ENCODE measurements at places on chromosomes 1 and 21.
A peak's percentile ranks its signal among the peaks of the same experiment; 100 is the strongest.

GRCh38 chr1:192565946-192566345 lies 9.6 kb upstream of the RGS1 start:
- no peak for DNase-seq

DNA sequence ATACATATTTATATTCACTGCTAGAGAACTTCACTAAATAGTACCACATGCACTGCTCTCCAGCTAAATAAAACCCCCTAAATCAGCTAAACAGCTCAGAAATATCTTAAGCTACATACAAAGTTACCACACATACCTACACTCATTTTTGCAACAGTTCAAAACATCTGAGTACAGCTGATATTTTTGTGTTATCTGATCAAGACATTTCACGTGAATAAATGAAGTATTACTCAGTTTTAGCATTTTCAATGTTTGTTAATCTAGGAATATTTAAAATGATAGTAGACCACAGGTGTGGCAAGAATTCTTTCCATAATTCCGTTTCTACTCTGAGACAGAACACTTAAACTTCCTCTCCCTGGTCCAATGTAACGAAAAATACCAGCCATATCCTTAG lies 20.8 kb downstream of the EVI5 start:
- no peak for DNase-seq

DNA sequence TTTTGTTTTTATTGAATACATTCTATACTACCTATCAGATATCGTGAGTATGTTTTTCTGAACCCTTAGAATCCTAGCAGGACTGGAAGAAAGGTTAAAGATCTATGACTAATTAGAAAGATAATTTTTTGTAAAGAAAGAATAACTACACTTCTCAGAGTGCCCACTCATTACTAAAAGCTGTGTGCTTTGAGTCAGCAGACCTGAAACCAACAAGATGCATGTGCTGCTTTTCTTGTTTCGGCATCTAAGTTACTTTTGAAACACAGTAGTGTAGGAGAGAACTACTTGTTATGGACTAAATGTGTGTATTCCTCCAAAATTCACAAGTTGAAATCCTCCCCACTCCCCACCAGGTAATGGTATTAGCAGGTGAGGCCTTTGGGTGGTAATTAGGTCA lies 127.8 kb upstream of the ESRRG start:
- DNase-seq = no peak

DNA sequence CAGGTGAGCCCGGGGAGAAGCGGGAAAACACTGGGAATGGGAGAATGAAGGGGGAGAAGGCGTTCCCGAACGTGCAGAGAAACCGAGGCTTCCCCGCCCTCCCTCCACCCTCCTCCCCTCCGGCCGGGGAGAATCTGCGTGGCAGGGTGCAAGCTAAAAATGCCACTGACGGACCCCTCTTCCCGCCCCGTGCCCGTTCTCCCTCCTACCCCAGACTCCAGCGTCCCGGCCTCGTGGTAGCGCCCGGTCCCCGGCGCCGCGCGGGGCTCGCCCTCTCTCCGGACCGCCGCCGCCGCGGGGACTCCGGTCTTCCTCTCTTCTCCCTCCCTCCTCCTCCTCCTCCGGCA lies 81.6 kb upstream of the AK4 start:
- no peak for DNase-seq

DNA sequence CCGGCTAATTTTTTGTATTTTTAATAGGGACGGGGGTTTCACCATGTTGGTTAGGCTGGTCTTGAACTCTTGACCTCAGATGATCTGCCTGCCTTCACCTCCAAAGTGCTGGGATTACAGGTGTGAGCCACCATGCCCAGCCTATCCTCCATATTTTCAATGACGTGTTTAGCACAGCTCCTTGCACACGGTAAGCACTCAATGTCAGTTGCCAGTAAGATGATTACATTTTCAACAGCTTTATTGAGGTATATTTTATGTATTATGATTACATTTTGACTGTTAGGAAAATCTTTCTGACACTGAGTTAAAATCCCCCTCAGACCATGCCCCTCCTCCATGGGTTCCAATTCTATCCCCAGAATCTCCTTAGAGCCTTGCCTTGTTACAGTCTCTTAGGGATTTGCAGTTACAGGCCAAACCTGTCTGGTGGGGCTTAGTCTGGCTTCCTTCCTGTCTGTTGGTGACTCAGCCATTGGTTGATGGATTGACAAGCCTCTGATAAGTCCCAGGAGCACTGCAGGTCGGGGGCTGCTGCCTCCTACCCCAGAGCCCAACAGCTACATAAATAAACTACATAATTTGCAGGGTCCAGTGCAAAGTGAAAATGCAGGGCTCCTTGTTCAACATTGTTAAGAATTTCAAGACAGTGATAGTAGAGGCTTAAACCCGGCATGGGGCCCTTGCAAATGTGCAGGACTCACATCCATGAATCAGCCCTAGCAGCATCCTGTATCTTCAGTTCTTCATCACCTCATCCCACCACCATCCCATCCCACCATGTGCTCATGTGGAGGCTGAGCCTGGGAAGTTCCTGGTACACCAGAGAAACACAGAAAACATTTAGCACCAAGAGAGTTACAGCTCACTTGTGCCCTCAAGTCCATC lies 23.4 kb downstream of the COA7 start:
- no peak for DNase-seq

- DNase-seq = no peak
Observed at GRCh38 chr1:71041806-71042205, 5.8 kb downstream of the PTGER3 start.

- no peak for DNase-seq
Observed at GRCh38 chr1:163774978-163775620, 453.3 kb downstream of the NUF2 start.

DNA sequence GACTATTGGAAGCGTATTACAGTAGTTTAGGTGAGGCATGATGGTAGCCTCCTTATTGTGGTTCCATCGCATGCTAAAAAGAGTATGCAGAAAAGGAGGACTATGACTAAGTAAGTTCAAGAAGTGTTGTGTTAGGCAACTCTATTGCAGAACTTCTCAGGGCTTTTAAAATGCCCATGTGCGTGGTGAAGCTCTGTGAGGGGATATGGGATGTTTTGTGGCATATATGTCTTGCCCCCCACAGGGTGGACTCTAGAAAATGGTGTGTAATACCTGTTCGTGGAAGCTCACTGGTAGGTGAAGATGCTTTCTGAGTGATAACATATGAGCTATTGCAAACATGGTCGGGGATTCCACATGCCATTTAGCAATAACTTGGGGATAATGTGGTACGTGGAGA lies 31.7 kb downstream of the MAN1A2 start:
- DNase-seq = no peak

GRCh38 chr1:8404460-8405370 lies 86.8 kb downstream of the SLC45A1 start:
- no peak for DNase-seq

DNA sequence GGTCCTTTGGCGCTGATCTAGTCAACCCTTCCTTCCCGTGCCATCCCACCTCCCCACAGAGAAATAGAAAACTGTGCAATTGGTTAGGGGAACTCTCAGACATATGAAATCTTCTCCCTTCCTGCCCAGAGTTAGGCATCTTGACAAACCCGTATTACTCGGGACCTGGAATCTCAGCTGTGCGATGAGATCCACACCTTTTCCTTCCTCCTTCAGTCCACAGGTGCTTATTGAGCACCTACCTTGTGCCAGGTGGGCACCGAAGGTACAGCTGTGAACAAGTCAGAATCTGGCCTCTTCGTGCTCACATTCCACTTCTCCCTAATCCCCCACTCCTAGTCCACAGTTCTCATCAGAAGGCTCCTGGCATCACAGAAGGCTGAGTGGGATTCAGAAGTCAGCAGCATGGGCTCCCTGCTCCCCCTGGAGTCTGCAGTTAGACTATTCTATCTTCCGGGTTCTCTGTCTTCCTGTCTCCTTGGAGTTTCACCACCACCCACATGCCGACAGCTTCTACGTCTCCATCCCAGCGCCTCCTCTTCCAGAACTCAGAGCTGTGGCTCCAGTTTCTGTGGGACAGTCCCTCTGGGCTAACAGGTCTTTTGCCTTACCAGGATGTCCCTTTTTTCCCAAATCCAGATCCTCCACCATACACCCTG lies 23.0 kb downstream of the KNCN start:
- no peak for DNase-seq

- DNase-seq = no peak
Observed at GRCh38 chr1:214003233-214003632, 15.5 kb downstream of the PROX1 start.

GRCh38 chr1:217133958-217134856 lies 411.0 kb upstream of the ESRRG start:
- DNase-seq = no peak

GRCh38 chr1:89351597-89352311 lies 12.1 kb upstream of the GBP6 start:
- DNase-seq = no peak

GRCh38 chr1:241142493-241142892 lies 214.5 kb downstream of the RGS7 start:
- no peak for DNase-seq

GRCh38 chr1:241800640-241801039 lies 47.4 kb upstream of the EXO1 start:
- no peak for DNase-seq

DNA sequence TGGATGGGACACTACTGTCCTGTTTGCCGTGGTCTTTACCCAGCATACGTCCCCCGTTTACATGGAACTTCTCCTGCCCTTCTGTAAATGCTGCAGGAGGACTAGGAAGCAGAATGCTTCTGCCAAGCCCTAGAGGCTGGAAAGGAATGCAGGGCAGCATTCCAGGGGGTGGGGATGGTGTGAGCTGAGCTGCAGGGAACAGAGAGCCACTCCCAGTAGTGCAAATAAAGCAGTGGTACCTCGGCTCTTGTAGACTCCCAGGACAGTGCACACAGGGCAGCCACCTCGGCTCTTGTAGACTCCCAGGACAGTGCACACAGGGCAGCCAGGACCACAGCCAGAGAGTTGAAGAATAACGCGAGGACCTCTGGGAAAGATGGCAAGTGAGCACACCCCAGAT lies 35.4 kb downstream of the PTPRU start:
- no peak for DNase-seq

DNA sequence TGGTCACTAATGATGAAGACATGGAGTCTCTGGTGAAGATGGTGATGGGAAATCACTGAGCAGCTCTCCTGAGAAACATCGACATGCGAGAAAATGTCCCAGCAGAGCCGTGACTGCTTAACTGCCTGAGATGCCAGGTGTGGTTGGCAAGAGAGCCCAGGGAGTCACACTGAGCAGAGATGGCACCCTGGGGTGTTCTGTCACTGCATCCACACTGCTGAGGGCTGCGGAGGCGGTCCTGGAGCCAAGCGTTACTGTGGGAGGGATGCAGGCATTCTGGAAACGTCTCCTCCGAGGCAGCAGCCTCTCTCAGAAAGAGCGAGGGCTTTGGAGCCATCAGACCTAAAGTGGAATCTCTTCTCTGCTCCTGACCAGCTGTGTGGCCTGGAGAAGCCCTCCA lies 57.2 kb downstream of the EPHB2 start:
- no peak for DNase-seq

DNA sequence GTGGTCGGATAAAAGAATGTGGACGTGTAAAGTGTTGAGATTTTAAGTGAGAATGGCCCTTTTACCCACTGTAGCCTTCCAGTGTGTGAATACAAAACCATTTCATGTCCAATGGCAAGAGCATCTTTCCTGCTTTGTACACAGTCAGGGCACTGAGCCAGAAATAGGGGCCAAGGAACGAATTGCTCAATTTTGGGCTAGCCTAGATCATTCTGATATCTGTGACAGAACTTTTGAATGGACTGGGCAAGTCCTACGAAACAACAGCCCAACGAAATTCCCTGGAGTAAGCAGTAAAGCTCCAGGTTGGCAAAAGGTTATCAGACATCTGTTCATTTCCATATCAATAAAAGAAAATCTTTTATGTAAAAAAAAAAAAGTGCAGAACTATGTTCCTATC lies 5.5 kb downstream of the KIF26B start:
- DNase-seq = no peak

GRCh38 chr1:36513676-36514473 lies 31.2 kb upstream of the CSF3R start:
- no peak for DNase-seq

DNA sequence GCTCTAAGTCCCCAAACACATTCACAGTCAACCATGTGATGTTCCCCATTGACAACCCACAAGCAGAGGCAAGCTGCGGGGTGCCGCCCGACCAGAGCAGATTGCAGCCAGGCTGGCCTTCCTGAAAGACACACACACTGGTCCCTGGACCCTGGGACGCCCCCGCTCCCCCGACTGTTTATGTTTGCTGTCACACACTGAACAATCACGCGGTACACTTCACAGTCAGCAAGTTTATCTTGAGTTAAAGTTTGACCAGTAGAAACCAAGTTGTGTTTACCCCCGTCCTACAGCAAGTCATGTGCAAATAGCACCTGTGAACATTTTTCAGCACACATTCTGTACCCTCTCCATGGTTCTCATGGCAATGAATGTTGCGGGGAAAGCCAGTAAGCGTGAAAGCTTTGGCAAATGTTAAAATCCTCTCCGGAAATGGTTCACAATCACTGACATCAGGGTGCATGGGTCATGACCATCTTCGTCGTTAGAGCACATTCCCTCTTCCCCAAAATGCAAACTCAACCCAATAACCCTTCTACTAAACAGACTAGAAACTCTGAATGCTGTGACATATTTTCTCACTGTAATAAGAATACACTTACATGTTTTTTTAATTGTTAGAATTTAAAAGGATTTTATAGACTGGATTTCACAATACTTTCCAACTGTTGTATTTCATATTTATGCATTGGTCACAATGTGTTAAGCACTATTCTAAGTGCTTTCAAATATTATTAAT lies 33.3 kb upstream of the IRF2BP2 start:
- DNase-seq = no peak

DNA sequence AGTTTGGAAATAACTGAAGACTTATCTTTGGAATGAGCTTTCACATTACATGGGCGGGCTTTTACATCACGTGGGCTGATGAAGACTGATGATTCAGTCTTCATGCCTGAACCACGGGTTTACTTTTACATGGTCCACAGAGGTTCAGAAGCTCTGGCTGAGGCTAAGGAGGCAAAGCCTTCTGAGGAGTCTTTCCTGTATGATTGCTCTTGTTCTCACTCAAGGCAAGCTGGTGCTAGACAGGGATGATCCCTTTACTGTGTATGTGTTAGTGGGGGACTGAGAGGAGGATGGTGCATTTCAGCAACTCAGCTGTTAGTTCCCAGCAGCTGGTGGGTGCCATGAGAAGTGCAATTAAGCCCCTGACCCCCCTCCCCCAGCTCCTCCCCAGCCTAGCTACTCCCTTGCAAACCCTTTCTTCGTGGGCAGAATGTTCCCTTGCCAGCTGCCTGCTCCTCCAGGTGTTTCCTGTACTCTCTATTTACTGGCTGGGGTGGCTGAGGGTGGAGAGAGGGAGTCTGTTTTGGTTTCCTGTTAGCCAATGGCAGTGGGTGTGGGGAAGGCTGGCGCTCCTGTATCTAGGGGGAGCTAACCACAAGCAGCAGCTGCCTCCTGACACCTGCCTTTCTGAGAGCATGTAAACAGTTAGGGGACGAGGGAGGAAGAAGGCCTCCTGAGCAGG lies 15.4 kb downstream of the BTG2 start:
- peak; percentile 86 for DNase-seq

DNA sequence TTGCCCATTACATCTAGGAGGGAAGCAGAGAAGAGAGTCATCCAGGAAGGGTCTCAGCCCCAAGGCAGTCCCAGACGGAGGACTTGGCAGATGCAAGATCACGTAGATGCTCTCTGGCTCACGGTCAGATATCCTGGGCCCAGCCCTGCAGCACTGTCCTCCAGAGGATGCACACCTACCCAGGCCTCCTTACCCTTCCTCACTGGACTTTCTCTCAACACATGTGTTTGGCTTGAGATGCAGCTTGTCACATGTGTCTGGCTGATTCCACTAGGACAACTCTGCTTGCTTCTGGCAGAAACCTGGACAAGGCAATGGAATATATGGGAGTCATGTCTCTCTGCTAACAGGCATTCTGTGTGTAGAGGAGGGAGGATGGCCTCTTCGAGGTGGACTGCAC lies 32.4 kb upstream of the POU3F1 start:
- DNase-seq = no peak

- DNase-seq = no peak
Observed at GRCh38 chr1:180243517-180244221, 13.6 kb downstream of the LHX4 start.
